ENCODE measurements at places on chromosomes 5 and 9.

- DNase-seq: no peak
Observed at GRCh38 chr5:5432020-5432707, 9.7 kb downstream of the ICE1 start.

- no peak for DNase-seq
Observed at GRCh38 chr5:121763665-121764064, 88.0 kb upstream of the FTMT start.

GRCh38 chr5:17235731-17236330 is 18.4 kb downstream of the BASP1 start:
- no peak for DNase-seq

DNA sequence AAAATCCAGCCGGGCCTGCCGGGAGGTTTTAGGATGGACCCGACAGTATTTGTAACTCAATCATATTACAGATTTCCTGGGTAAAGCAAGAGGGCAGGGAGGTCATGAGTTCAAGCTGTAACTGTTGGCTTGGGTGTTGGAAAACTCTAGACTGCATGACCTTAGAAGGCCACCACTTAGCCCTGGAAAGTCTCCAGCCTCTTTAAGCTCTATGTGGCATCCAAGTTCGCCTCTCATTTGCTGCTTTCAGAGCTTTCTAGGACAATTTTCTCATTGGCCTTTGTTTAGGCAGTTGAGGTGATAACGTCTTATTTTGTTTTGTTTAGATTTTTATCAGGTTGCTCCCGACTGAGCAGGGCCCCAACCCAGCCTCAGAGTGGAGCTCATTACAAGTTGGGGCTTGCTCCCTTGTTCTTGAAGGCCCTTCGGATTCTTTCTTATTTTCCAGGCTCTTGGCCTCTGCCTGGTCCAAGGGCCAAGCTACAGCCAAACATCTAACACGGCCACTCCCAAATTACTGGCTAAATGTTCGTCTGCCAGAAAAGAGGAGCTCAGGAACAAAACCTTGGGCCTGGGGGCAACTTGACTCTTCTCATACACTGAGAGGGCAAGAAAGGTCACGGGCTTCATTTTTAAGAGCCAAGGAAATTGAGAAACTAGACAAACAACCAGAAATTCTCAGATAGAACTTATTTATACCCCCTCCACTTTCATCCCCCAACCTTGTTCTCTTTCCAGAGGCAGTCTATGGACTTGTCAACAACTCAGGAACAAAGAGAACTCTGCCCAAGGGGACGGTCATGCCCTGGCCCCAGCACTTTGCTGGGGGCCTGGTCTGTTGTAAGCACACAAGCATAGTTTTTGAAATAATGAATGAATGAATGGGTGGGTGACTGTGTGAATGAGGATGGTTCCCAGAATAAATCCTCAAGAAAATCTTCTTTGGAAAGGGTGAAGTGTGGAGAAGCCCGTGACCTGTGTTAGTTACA is 526.9 kb downstream of the BNC2 start:
- no peak for DNase-seq

GRCh38 chr5:112735702-112736101 is 2.0 kb upstream of the APC start:
- no peak for DNase-seq

DNA sequence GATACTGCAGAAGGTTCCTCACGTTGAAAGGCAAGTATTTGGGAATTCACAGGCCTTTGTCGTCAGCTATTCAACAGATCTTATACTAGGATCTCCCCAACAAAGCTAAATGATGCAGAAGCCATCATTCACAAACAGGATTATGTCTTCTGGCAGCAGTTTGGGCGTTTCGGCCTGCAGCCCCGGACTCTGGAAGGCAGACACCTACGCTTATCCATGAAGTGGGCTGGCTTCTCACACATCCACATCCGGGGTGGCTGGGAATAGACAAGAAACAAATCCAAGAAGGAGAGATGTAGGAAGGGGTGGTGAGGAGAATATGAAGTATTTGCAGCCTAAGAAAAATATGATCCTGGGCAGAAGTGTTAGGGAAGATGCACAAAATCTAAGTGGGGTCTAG is 471.9 kb downstream of the AGTPBP1 start:
- DNase-seq: no peak

DNA sequence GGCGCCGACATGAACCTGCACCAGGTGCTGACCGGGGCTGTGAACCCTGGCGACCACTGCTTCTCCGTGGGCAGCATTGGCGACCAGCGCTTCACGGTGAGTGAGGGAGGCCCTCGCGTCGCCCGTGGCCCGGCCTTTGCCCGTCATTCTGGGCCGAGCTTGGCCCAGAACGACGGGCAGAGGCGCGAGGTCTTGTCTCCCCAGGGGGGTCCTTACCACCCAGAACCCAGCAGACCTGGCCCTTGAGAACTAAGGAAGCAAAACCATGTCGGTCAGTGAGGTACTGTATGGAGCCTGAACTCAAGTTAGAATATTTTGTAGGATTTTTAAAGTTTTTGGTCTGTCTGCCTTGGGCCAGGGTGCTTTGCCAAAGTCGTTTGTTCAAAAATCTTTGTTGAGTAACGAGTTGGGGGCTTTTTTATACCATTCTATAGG is 691 bp downstream of the DMXL1 start:
- DNase-seq: no peak

DNA sequence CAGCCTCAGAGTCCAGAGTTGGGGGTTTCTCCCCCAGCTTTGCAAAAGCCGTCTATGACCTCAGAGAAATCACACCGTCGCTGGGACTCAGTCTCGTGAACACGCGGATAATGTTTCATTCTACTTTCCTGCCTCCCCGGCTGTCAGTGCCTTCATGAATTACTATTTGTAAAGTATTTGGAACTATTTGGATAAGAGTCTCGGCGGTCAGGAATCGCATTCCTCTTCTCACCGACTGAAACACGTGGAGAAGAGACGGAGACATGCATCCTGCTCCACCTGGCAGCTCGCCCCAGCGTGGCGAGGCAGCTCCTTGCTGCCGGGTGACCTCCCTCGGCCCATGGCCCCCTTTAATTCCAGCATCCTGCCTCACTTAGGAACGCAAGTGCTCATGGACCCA is 23.9 kb downstream of the IRX2 start:
- no peak for DNase-seq

GRCh38 chr9:98760231-98760630 is 36.1 kb downstream of the ANKS6 start:
- DNase-seq: no peak

- DNase-seq: no peak
Observed at GRCh38 chr5:172887692-172888091, 53.6 kb downstream of the ERGIC1 start.

GRCh38 chr5:91379246-91379913 is 3.7 kb downstream of the ARRDC3 start:
- DNase-seq: no peak

- no peak for DNase-seq
Observed at GRCh38 chr9:4657426-4658159, 4.5 kb upstream of the PLPP6 start.

DNA sequence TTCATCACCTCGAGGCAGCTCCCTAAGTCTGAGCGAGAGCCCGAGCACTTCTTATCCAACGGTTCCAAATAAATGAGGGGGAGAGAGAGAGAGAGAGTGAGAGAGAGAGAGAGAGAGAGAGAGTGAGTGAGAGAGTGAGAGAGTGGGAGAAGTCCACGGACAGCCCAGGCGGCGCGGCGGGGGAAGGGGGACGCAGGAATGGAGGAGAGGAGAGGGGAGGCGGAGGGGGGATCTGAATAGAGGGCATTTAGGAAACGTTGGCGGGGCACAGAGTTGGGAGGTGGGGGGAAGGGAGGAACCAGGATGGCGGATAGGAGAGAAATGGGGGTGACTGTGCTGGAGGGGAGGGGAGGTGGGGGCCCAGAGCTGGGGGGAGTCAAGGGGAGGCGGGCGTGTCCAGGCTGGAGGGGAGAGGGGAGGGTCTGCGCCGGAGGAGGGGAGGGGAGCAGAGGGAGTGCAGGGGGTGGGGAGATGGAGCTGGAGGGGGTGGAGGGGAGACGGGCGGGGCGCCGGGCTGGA is 398 bp upstream of the BASP1 start:
- DNase-seq: peak; percentile 69

DNA sequence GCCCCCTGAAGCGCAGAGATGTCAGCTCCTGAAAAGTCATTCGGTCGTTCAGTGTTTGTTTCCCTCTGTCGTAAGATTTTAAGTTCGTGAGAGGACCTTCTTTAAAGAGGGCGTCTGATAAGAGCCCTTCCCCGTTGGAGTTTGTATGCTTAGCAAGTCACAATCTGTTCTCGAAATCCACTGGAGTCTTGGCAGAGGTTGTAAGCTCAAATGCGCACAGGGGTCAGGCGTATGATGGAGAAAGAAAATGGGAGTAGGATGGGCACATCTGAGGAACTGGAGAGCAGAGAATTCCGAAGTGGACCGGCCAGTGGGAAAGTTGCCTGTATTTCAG is 710 bp downstream of the HSD17B4 start:
- no peak for DNase-seq

- DNase-seq: no peak
Observed at GRCh38 chr9:124639637-124640036, 131.5 kb downstream of the NR6A1 start.

DNA sequence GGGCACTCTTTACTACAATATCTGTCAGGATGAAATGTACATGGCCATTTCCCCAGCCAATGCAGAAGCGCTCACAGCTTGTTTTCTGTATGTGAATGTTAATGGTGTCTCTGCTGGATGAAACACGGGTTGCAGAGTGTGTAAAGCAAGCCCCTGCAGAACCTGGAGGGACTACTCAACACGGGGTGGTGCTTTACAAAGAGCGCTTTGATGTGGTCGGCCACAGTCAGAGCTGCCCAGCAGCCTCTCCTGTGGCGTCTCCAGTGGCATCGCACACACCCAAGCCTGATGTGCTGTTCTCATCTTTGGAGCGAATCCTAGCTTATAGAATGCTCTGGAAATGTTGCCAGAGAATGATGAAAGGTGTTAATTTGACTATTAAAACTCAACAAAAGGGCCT is 162.7 kb upstream of the NFIL3 start:
- no peak for DNase-seq

- no peak for DNase-seq
Observed at GRCh38 chr9:137027369-137028262, at the start of gene ABCA2. Gene ABCA2 (minus strand): TSS chr9:137028237. CDS start chr9:137028140, 97 bp downstream.

- DNase-seq: no peak
Observed at GRCh38 chr5:153490118-153491037, at the start of gene GRIA1. Gene GRIA1 (plus strand): TSS chr5:153490670.

- no peak for DNase-seq
Observed at GRCh38 chr5:43017428-43017815, 22.7 kb downstream of the ANXA2R start.

GRCh38 chr5:17398866-17399835 is 98.9 kb upstream of the TAF11L2 start:
- no peak for DNase-seq

DNA sequence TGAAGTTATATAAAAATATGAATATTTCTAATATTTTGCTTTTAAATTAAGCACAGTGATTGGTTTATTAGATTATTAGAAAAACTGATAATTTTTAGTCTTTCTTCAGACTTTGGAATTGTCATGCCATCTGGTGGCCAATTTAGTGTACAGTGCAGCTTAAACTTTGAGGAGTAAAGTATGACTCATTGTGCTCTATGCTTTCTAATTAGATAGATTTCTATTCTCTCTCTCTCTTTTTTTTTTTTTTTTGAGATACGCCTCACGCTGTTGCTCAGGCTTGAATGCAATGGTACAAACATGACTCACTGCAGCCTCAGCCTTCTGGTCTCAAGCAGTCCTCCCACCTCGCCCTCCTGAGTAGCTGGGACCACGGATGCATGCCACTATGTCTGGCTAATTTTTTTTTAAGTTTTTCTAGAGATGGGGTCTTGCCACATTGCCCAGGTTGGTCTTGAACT is 42.1 kb upstream of the GPR21 start:
- DNase-seq: no peak

GRCh38 chr9:122090981-122091380 is 2.1 kb downstream of the TTLL11 start:
- DNase-seq: no peak

DNA sequence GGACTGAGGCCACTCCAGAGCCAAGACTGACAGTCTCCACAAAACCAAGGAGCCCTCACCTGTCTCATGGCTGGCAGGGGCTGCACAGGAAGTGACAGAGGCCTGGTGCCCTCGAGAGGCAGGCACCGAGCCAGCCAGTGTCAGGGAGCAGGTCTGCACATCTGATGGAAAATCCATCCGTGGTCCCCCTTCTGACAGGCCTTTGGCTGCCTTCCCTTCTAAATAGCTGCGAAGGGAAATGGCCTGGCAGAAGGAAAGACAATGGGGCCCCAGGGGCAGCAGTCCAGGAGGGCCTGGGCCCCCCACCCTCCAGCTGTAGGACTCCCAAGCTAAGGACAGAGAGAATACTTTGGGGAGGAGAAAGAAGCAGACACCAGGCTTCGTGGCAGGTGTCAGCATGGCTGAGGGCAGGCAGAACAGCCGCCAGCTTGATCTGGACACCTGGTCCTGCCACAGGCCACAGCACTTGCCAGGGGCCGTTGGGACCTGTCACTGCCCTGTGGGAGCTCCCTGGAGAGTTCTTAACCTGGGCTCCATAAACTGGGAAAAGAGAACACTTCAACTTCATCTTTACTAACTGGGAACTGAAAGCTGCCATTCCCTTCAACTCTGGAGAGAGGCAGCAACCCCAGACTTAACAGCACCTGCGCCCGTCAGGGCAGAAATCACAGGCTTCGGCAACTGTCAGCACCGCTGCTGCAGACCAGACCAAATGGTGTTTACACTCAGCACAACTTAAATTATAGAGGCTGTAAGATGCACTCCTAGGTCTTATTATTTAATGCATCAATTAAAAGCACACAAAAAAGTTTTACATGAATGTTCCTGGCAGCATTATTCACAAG is 22.0 kb downstream of the ADAMTS2 start:
- peak; percentile 47 for DNase-seq

GRCh38 chr5:79527431-79527830 is 13.5 kb upstream of the HOMER1 start:
- no peak for DNase-seq

DNA sequence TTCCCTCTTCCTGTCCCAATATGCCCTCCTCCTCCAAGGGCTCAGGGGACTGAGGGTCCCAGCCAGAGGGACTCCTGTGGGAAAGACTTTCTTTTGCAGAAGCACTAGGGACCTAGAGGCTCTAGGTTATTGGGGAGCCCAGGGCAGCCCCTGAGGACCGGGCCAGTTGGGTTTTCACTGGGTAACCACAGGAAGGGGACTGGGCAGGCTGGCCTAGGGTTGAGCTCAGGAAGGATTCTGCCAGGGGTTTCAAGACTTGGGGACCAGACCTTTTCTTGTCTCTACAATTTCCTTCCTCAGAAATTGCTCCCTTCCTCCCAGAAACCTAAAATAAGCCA is 24.4 kb upstream of the HMCN2 start:
- no peak for DNase-seq

- DNase-seq: no peak
Observed at GRCh38 chr9:5899292-5899691, 8.6 kb downstream of the MLANA start.

- DNase-seq: no peak
Observed at GRCh38 chr9:81239388-81239787, 450.0 kb downstream of the TLE1 start.

Data from upper lobe of right lung (tissue), 1 donor.